ENCODE measurements at places on chromosomes 3 and 15.

DNA sequence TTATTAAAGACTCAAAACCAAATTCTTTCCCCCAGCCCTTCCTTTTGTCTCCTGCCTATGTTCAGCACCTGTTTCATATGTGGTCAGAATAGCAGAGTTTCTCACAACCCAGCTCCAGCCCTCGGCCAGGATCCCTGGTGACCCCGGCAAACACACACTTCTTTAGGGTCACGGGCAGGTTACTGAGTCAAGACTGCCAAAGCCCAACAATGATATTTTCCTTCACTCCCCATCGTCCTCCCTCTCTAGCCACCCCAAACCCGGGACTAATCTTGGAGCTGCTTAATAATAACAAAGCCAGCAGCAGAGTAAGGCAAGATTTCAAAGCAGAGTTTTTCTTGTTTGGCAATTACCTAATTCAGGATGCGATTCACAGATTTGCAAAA, 25.5 kb downstream of the RARB start:
- no peak for DNase-seq
- no peaks in the 10 kb centered on the region for H3K4me1 ChIP-seq
- H3K36me3 ChIP-seq = no peaks in the 10 kb centered on the region
- H3K27ac ChIP-seq = no peak overlapping the region
- no peak overlapping the region for H3K4me3 ChIP-seq

DNA sequence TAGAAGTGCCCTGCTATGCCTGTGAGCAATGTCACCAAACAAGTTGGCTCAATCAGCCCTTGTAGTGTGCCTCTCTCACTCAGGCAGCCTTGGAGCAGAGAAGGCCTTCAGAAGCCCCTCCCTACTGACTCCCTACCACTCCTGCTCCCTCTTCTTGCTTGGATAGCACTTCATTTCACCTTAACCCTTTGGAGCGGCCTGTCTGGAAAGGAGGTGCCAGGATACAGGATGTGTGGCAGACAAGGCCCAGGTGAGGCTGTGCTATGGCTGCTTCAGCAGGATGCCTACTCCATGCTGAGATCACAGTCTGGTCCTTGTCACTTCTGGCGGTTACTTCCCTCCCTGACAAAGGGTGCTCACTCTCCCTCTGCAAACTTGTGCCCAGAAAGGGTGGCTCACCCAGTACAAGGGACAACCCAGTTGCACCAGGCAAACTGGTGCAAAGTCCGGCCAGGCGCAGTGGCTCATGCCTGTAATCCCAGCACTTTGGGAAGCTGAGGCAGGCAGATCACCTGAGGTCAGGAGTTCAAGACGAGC, 1.1 kb downstream of the MON1A start:
- no peak for DNase-seq
- H3K27me3 ChIP-seq = no peaks in the 10 kb centered on the region
- H3K27ac ChIP-seq = no peak overlapping the region
- peaks cover 4% of the 10 kb centered on the region for H3K36me3 ChIP-seq
- H3K4me1 ChIP-seq = peaks cover 8% of the 10 kb centered on the region
- peak overlapping the region; percentile 84 for H3K4me3 ChIP-seq

- no peak within 1 kb of the TSS for H3K27ac ChIP-seq
- no peak for DNase-seq
- H3K27me3 ChIP-seq = peaks cover 5% of the 10 kb centered on the region
- H3K4me1 ChIP-seq = no peaks in the 10 kb centered on the region
Observed at GRCh38 chr3:150972366-150973071, at the start of gene CLRN1. Gene CLRN1 (minus strand): TSS chr3:150972727. CDS start chr3:150972708, 19 bp downstream.

DNA sequence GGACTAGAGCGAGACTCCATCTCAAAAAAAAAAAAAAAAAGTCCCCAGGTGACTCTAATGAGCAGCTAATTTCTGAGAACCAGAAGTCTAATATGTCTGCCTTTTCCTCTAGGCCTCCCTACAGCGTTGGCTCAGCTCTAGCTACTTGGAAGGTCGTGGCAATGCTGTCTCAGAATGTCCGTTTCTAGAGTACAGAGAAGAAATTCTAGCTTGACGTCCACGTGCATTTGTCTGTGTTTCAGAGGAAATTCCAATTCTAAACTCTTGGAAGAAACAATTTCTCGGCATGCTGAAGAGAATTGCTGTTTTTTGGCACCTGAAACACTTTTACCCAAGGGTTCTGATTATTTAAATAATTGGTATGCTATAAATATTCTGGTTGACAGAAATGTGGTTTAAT, 78.8 kb downstream of the SOX2 start:
- no peak overlapping the region for H3K4me3 ChIP-seq
- H3K27me3 ChIP-seq = peaks cover 2% of the 10 kb centered on the region
- H3K27ac ChIP-seq = no peak overlapping the region

DNA sequence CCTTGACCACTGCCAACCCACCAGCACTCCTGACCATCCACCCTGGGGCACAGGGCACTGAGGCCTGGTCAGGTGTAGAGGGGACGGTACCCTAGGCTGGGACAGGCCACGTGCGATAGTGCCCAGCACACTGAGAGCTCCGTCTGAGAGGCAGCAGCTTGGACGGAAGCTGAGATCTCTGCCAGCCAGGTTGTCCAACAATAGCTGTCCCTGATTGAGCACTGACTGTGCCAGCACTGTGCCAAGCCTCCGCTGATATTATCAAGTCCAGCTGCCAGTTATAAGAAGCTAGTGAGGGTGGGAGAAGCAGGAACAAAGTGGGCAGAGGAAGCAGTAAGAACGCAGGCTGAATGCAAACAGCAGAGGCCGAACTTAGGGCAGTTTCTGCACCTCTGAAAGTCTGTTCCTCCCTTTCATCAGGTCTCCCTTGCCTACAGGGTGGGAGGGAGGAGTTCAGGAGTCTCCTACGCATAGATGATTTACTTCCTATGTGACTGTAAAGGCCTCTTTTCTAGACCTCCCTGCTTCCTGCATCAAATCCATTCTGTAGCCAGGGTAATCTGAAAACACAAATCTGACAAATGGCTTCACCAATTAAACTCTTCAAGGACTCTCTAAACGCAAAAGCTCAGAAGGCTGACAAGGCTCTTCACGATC, 29.7 kb downstream of the MRPS11 start:
- H3K27ac ChIP-seq = no peak overlapping the region
- no peak for DNase-seq
- peaks cover 5% of the 10 kb centered on the region for H3K36me3 ChIP-seq
- no peaks in the 10 kb centered on the region for H3K27me3 ChIP-seq

DNA sequence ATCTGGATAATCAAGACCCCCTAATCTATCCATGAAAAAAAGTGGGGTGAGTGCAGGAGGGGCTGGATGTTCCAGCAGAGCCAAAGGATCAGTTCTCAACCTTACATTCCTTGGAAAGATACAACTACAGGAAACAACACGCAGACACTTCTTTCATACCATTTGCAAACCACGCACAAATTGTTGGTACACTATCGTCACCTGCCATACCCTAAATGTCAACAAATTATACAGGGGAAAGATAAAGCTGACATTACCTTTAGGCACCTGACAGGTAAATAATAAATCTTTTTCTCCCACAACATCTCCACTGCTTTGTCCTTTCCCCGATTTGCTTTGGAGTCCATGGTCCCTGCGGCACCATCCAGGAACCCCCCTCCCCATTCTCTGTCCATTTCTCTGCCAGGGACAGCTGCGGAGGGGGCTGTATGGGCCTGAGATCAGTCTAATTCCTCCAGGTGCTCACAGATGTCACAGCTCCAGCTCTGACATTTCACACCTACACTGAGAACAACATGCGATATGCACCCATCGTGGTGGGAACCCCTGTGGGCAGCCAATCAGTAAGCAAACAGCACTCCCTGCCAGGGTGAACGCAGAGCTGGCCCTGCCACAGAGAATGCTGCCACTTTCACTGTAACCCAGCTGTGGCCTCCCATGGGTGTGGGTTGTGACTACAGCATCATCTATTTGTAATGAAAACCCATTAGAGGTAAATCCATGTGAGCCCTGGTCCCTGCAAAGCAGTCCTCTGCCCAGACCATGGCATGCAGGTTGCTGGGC, 37.7 kb upstream of the BCL2L10 start:
- no peak overlapping the region for H3K4me3 ChIP-seq
- no peak overlapping the region for H3K27ac ChIP-seq
- peaks cover 3% of the 10 kb centered on the region for H3K4me1 ChIP-seq

- H3K4me3 ChIP-seq = no peak overlapping the region
- no peaks in the 10 kb centered on the region for H3K27me3 ChIP-seq
- H3K4me1 ChIP-seq = peaks cover 3% of the 10 kb centered on the region
- DNase-seq = no peak
- H3K27ac ChIP-seq = no peak overlapping the region
Observed at GRCh38 chr3:21331321-21331720, 419.7 kb downstream of the ZNF385D start.

- H3K27ac ChIP-seq = no peak overlapping the region
- DNase-seq = no peak
- no peaks in the 10 kb centered on the region for H3K4me1 ChIP-seq
- H3K4me3 ChIP-seq = no peak overlapping the region
- H3K36me3 ChIP-seq = no peaks in the 10 kb centered on the region
Observed at GRCh38 chr3:49593041-49593440, 38.8 kb downstream of the BSN start.

- H3K27me3 ChIP-seq = no peaks in the 10 kb centered on the region
- no peak overlapping the region for H3K27ac ChIP-seq
- H3K36me3 ChIP-seq = peaks cover 10% of the 10 kb centered on the region
- DNase-seq = no peak
Observed at GRCh38 chr3:114850898-114851297, 296.2 kb downstream of the ZBTB20 start.

DNA sequence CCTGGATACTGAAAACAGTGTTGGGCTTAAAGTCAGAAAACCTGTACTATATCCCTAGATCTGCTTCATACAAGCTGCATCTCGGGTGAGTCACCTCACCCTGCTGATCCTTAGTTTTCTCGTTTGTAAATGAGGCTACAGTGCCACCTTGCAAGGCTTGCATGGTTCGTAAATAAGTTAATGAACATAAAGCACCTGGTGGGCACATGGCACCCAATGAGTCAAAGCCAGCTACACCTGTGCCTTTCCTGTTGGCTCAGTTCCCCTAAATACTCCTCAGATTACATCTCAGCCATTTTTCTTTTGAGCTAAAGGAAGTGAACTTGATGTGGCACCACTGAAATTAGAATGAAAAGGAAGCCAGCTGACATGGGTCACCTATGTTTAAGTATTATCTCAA, 26.5 kb downstream of the RTP1 start:
- no peaks in the 10 kb centered on the region for H3K36me3 ChIP-seq
- peaks cover 10% of the 10 kb centered on the region for H3K27me3 ChIP-seq
- H3K27ac ChIP-seq = no peak overlapping the region
- no peak overlapping the region for H3K4me3 ChIP-seq

- no peak for DNase-seq
- peaks cover 7% of the 10 kb centered on the region for H3K4me1 ChIP-seq
- no peaks in the 10 kb centered on the region for H3K36me3 ChIP-seq
Observed at GRCh38 chr3:195601382-195601781, 17.6 kb upstream of the APOD start.

DNA sequence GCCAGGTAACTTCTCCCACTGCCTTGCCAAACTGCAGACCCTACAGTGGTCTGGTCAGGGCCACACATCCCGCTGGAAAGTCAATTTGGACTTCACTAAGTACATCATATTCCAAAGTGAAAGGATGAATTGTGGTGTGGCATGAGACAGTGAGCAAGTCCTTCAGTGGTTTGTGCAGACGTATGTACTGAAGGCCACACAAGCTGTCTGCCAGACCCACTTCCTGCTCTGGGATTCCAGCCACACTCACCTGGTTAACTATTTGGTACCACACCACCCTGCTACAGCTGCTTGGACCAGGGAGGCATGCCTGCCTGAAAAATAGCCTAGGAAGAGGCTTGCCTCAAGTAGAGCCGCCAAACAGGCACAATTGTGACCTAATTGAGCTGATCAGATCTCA, 94.1 kb upstream of the STRIT1 start:
- H3K36me3 ChIP-seq = no peaks in the 10 kb centered on the region
- no peak for DNase-seq
- no peak overlapping the region for H3K27ac ChIP-seq
- H3K4me1 ChIP-seq = no peaks in the 10 kb centered on the region
- H3K4me3 ChIP-seq = no peak overlapping the region

DNA sequence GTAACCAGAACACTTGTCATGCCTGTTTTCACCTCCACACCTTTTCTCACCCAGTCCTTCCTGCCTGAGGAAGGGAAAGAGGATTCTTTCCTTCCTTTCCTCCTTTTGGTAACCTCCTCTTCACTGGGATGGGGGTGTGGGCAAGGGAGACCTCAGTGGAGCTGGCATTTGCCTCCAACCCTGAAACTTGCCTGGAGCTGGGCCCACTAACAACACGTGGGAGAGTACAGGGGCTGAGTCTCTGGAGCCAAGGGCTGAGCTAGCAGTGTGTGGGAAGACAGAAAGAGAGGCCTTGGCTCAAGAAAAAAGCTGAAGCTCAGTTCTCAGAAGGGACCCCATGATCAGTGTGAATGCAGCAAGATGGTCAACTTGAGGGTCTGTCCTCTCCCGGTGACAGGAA, 86.6 kb upstream of the SLC6A11 start:
- no peak overlapping the region for H3K4me3 ChIP-seq
- H3K36me3 ChIP-seq = peaks cover 1% of the 10 kb centered on the region
- peaks cover 16% of the 10 kb centered on the region for H3K27me3 ChIP-seq
- no peaks in the 10 kb centered on the region for H3K4me1 ChIP-seq
- DNase-seq = no peak

DNA sequence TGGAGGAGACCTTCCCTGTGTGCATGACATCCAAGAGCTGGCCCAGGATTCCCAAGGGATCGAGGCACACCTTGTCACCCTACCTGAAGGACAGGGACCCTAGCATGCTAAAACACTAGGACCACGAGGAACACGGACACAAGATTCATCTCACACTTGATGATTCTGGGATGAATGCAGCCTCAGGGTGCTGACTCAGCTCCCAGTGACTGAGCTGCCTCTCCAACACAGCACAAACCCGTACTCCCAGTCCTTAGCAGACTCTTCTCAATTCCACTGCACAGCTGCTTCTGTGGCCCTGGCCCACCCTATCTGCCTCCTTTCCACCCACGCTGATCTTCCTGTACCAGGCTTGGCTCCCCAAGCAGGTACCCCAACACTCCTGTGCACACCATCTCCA, 9.1 kb upstream of the OXTR start:
- DNase-seq = no peak
- H3K27me3 ChIP-seq = peaks cover 15% of the 10 kb centered on the region
- no peak overlapping the region for H3K27ac ChIP-seq
- peaks cover 4% of the 10 kb centered on the region for H3K4me1 ChIP-seq
- H3K36me3 ChIP-seq = no peaks in the 10 kb centered on the region
- H3K4me3 ChIP-seq = no peak overlapping the region

GRCh38 chr15:66593219-66593780, 27.5 kb upstream of the LCTL start:
- H3K36me3 ChIP-seq = no peaks in the 10 kb centered on the region
- H3K27me3 ChIP-seq = peaks cover 5% of the 10 kb centered on the region

DNA sequence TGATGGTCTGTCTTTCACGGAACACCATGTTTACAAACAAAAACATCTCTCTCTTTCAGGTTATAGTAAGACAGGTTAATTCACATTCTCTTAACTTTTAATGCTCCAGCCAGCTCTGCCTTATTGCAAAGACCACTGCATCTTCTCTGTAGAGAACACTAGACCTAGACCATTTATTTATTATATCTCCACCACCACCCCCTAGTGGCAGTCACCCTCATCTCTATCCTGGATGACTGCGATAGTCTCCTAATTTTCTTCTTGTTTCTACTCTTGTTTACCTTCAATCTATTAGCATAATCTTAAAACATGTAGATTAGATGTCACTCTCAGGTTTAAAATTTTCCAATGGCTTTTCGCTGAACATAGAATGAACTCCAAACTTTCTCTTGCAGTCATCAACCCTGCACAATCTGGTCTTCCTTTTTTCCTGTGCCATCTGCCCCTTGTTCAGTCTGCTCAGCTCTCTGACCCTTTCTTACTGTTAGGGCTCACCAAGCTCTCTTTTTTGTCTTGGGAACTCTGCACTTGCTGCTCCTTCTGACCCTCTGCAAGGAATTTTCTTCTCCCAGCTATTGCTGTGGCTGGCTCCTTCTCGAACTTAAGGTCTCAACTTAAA, 155.6 kb downstream of the SQOR start:
- H3K4me1 ChIP-seq = no peaks in the 10 kb centered on the region
- no peak overlapping the region for H3K4me3 ChIP-seq
- DNase-seq = no peak
- no peak overlapping the region for H3K27ac ChIP-seq
- no peaks in the 10 kb centered on the region for H3K36me3 ChIP-seq
